ENCODE measurements at places on chromosomes 5 and 9.

DNA sequence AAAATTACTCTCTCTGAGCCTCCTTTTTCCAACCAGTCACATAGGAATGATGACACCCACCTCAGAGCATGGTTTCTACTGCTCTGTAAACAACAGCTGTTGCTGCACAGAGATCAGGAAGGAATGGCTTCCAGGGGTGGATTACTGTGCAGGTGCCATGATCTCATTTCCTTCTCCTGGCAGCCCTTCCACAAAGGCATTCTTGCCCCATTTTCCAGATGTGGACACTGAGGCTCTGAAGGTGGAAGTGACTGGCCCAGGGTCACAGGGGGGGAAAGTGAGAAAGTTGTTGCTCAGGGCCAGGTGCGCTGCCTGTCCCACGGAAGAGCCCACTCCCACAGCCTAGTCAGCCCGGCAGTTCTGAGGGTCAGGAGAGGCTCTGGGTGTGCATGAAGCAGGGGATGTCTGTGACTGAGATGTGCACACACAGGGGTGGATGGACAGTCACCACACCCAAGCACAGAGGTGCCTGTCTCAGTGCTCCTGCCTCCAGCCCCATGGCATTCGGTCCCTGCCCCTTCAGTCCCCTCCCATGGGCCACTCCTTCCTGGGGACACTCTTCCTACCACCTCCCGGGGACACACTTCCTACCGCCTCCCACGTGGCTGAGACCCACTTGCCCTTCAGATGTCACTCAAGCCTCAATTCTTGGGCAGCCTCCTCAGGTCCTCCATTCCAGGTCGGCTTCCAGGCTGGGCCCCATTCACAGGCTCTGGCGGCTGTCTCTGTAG is 17.0 kb downstream of the FGFR4 start:
- no peak for DNase-seq

GRCh38 chr9:18299449-18299848 is 174.5 kb upstream of the ADAMTSL1 start:
- DNase-seq = no peak

DNA sequence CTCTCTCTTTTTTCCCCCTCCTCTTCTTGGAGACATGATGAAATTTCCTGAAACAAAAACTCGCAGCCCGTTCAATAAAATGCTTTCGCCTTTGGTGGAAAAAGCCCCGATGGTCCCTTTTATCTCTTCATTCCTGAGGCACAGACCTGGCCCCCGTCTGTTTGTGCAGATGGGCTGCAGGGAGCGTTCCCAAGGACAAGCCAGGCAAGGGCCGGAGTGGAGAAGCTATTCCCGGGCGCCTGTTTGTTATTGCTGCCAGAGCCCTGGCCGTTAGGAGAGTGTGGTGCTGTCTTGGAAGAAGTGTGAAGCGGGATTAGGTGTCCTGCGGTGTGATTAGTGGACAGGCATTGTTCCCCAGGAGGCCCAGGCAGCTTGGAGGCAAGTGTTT is 71.9 kb downstream of the SMIM23 start:
- DNase-seq = no peak

- DNase-seq = no peak
These were observed 641.6 kb downstream of the NR2F1-AS1 start for GRCh38 chr5:92939428-92939827.

GRCh38 chr5:109844148-109844547 is 154.4 kb downstream of the MAN2A1 start:
- DNase-seq = no peak

GRCh38 chr9:7704543-7704942 is 95.0 kb downstream of the DMAC1 start:
- DNase-seq = no peak

DNA sequence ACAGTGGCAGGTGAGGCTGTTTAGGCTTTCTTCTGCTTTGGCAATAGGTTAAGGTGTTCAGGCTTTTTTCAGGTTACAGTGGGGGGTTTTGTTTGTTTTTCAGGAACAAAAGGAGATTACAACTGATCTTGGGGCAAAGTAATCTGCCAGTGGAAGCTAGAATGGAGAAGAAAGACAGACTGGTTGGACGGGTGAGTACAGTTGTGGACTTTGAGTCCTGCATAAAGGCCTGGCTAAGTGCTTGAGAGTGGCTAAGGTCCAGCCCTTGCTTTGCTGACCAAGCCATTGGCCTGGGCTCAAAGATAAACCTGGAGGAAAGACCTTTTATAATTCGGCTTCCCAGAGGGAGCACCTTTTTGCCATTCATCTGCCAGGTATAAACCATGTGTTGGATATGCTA is 63.1 kb downstream of the MTMR12 start:
- DNase-seq = no peak

DNA sequence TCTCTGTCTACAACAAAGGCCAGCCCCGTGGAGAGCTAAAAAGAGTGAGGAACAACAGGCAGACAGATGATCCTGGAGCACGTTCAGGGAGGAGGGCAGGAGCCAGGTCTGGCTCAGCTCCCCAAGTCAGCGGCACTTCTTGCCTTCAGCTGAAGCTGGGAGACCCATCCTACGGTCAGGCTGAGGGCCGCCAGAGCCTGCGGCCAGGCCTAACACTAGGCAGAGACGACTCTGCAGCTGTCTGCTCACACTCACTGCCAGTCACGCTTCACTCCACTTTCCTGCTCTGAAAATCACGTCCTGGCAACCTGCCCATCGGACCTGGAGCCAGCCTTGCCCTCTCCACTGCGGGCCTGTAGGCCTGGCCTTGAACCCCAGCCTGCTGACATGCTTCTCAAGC is 160.9 kb upstream of the LHFPL2 start:
- DNase-seq = no peak

DNA sequence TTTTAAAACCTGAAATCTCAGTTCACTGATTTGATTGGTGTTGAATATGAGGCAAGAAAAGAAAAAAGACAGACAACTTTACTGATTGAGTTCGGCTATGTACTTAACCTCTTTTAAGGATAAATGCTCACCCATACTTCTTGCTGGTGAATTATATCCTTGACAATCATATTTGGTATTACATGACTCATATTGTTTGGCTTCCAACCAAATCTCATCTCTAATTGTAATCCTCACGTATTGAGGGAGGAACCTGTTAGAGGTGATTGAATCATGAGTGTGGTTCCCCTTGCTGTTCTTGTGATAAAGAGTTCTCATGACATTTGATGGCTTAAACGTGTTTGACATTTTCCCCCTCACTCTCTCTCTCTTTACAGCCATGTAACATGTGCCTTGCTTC is 255.6 kb upstream of the IZUMO3 start:
- DNase-seq = no peak

- no peak for DNase-seq
These were observed 71.7 kb downstream of the PCSK5 start for GRCh38 chr9:75962013-75962661.

GRCh38 chr9:96222132-96222531 is 79.8 kb downstream of the HSD17B3 start:
- DNase-seq = peak; percentile 19

- no peak for DNase-seq
These were observed 477.0 kb upstream of the RGMB start for GRCh38 chr5:98296426-98296825.

- DNase-seq = no peak
These were observed 140.2 kb downstream of the ENC1 start for GRCh38 chr5:74500110-74500917.

- no peak for DNase-seq
These were observed 41.8 kb downstream of the FBXO10 start for GRCh38 chr9:37534412-37534811.

- DNase-seq = peak; percentile 88
These were observed 17.3 kb upstream of the ODF2 start for GRCh38 chr9:128438343-128439109.

DNA sequence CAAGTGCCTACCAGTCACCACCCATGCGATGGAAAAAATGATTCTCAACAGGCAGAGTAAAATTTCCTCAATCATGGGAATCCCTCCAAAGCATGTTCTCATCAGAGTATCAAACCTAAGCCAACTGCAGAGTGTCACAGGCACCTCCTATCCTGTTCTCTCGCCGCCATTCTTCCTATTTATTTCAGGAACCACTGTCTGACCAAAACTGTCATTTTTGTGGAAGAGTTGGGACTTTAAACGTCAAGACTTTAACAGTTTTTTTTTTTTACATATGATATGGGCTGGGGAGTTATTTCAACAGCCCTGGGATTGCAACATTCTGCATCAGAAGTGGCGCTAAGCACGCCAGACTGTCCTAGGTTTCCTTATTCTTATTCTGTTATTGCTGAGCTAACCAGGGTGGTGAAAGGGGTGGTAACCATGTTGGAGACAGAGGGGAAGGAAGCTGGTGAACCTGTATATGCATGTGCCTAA is 29.5 kb downstream of the PFDN1 start:
- DNase-seq = peak; percentile 68

- DNase-seq = no peak
These were observed 121.2 kb downstream of the RAPGEF6 start for GRCh38 chr5:131513780-131514179.

DNA sequence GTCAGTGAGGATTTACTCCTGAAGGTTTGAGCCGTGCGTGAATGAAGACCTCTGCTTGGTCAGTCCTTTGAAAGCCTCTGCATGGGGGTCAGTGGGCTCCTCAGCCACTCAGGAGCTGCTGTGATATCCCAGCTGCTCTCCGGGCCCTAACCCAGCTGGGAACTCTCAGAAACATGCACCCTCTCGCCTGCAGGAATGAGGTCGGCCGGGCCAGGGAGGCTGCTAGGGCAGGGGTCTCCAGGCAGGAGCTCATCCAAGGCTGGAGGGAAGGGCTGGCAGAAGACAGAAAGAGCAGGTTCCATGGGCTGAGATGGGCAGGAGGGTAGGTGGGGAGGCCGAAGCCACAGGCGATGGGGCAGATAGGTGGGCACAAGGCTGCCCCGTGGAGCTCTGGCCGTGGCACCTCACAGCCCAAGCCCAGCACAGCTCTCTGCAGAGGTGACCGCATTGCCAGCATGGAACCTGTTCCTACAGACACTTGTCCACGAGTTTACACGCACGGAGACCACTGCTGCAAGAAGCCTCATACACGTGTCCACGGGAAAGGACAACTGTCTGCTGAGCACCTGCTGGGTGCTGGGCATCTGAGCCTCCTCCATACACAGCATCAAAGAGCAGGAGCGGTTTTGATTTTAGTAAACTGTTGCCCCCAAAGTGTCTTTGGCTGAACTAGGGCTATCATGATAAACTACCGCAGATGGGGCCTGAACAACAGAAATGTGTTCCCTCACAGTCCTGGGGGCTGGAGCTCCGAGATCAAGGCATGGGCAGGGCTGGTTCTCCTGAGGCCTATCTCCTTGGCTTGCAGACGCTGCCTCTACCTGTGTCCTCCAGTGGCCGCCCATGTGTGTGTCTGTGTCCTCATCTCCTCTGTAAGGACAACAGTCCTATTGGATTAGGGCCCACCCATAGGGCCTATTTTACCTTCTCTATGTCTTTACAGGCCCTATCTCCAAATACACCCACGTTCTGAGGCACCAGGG is 85.2 kb upstream of the ADAMTS2 start:
- no peak for DNase-seq

- DNase-seq = peak; percentile 72
These were observed 3.1 kb downstream of the RNF44 start for GRCh38 chr5:176533894-176534611.

DNA sequence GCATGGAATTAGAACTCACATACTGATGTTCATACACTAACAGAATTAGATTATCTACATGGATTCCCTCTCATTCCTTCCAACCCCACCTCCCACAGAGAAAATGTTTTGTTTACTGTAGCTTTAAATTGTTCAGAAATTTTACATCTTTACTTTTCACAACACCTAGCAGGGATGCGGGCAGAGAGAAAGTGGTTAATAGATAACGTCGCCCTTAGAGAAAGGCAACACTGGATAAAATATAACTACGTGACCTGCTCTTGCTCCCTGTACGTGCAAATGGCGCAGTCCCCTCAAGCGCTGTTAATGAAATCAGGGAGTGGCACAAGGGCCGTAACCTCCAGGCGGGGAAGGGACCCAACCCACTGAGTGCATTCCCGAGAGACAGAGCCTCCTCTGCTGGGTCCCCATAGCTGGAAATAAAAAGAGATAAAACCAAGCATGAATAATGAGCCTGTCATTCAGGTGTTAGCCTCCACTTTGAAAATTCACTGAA is 125.3 kb upstream of the DAPK1 start:
- DNase-seq = no peak

- peak; percentile 40 for DNase-seq
These were observed 61.4 kb downstream of the UGCG start for GRCh38 chr9:111957856-111958631.

DNA sequence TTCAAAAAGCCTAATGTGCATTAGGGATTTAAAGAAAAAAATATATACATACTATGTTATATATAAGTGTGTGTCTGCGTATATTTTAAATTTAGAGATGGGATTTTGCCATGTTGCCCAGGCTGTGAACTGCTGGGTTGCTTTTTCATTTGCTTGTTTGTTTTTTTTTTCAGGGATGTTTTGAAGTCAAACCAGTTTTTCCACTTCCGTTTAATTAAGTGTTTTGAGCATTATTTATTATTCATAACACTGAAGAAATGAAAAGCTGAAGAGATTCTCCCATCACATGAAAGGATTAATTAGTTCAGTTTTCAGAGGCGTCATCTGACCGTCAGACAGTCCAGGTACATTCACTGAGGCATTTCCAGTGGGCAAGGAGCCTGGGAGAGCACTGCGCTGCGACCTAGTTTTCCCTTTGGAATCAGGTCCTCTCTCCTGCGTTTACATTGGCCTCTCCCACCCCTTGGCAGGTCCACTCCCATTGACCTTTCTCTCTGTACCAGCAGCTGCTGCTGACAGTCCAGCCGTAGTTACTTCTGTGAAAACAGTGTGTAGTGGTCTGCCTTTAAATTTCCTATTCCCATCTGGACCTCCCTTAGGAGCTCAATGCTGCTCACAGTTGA is 26.0 kb downstream of the ARRDC3 start:
- DNase-seq = no peak

GRCh38 chr5:76742583-76742982 is 26.7 kb downstream of the F2R start:
- no peak for DNase-seq

DNA sequence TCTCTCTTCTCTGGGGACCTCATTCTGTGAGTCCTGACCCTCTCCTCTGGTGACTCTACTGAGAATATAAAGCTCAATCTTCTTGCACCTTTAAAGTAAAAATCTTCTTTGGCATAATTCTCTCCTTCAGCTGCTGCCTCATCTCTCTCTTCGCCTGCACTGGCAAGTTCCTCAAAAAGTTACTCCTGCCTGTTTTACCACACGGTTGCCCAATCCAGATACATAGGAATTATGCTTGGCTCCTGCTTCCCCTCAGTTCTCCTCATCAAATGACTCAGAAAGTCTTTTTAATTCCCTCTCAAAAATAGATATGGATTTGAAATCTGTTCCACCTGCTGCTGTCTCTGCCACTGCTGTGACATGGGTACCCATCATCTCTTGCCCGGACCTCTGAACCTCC is 14.4 kb upstream of the HRCT1 start:
- DNase-seq = peak; percentile 26

DNA sequence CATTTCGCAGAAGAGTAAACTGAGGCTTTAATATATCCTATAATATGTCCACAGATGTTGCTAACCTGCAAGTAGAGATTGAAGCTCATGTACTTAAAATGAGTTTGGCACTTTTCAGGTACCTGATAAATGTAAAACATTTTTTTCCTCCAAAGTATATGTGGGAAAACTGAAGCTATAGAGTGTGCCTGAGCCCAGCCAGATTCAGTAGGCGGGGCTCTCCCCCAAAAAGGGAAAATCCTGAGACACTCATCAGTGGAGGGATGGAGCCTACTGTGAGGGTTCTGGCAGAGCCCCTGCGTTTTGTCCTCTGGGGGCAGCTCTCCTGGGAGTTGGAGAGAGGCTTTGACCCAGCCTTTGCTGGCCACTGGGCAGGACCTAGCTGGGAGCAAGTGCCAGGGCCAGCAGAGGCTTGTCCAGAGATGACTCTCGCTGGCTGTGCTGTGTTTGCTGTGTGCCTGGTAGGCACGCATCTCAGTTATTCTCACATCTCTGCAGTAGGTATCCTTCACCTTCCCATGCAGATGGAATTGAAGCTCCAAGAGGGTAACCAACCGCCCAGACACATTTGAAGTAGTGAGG is 81.1 kb upstream of the SPRY4 start:
- no peak for DNase-seq
